PC-9 (cell line): ENCODE measurements at places on chromosomes 16 and 17.

- DNase-seq, result no peak
These were observed 3.9 kb upstream of the NXPH3 start for GRCh38 chr17:49571764-49572163.

DNA sequence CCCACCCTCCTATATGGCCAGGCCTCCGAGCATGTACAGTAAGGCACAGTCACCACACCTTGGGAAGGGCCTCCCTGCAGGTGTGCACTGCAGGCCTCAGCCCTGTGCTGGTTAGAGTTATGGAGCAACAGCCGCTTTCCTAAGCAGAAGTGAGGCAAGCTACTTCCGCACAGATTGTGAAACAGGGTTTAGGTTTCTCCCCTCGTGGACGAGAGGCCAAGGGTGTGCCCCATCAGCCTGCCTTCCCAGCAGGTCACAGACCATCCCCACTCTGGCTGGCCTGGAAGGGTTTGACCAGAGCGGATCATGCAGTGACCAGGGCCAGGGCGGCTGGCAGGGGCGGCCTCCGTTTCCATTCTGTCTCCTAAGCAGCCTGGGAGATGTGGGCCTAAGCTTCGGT, 4.7 kb downstream of the MSRB1 start:
- no peak for DNase-seq

GRCh38 chr16:84485255-84486010, 19.0 kb downstream of the MEAK7 start:
- no peak for DNase-seq

- peak; percentile 73 for DNase-seq
These were observed 11.5 kb upstream of the CLEC18C start for GRCh38 chr16:70162041-70162451.

- no peak for DNase-seq
These were observed 1.1 kb downstream of the UNC13D start for GRCh38 chr17:75842963-75843576.

- DNase-seq, result no peak
These were observed 16.6 kb downstream of the NSRP1 start for GRCh38 chr17:30133197-30133596.

DNA sequence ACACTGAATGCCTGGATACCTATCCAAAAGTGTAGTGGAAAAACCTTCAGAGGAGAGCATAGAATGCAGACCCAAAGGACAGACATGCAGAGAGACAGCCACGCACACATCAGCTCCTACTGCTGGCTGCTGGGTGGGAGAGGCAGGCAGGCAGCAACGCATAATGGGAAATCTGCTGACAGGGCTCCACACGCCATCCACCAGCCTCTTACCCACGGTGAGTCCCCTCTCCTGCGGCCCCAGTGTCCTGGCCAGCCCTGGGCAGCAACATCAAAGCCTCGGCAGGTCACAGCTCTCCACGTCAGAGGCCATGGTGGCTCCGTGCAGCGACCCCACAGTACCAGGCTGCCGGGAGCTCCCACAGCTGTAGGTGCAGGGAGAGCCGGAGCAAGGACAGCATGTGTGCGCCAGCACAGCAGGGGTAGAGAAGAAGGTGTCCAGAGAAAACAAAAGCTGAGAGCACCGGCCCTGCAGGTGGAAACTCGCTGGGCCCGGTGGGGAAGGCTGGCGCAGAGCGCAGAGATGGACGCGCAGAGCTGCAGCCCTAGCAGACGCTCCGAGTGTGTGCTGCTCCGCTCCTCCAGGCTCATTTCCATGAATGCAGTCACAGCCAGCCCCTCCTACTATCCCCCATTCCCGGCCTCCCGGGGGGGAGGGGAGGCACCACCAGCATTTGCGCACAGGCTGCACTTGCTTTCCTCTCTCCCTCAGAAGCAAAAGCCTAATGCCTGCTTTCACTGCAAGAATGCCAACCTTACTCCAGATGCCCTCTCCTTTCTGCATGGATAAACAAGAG, 58.9 kb downstream of the CYTH1 start:
- DNase-seq, result no peak

GRCh38 chr17:73065376-73065775, 27.1 kb downstream of the SLC39A11 start:
- DNase-seq, result no peak

DNA sequence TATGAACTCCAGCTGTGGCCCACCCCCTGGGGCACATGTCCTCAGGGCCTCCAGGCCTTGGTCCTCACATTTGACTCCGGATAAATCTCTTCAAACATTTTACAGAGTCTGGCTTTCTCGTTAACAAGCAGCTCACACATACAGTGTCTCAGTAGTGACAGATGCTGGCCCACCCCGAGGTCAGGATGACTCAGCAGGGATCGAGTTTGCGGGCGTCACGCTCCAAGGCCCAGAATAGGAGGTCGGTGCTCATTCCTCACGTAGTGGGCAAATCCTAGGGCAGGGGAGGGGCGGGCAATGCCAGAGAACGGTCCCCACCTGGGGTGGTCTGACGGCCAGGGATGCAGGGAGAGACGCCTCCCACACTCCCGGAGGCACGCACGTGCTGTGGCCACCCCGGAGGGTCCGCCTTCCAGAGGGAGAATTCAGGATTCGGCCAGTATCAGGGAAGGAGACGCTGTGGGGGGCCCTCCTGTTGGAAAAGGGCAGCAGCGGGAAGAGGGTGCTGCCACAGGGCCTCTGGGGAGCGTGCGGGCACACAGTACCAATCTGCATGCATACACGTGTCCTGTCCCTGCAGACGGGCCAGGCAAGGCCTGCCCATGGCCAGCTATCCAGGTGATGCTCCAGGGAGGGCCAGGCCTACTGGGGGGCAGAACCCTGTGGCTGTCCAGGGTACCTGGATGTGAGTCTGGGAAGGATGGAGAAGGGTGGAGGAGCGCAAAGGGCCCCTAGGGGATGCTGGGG, 8.6 kb downstream of the SLC7A5 start:
- DNase-seq, result peak; percentile 52

GRCh38 chr17:82291582-82292250, 18.2 kb upstream of the CSNK1D start:
- DNase-seq, result no peak

DNA sequence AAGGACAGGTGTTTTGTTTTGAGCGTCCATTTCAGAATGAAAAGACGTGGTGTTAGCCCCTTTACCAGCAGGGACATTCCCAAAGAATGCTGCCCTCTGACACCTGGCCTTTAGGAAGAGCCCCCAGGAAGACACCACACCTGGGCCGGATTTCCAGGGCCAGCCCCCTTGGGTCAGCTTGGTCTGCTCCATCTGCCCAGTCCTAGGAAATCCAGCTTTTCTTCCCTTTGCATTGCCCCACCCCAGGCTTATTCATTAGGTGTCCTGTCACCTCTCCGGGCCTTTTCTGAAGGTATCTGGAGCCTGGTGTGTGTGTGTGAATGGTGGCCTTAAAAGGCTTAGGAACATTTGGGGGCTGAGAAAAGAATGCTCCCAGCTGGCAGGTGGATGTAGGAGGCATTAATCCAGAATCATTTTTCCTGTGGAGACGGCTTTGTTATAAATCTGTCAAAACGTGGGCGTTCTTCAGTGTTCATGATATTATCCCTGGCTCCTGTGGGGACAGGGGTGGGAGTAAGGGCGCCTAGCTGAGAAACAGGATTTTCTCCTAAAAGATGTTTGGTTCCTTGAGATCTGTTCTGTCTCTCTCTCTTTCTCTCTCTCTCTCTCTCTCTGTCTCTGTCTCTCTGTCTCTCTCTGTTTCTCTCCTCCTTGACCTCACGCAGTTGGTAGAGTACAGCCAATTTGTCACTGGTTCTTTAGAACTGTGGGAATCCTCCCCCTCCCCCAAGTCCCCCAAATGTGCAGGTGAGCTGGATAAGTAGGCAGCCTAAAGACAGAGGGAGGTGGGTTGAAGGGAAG, 84.0 kb downstream of the NTN1 start:
- no peak for DNase-seq

GRCh38 chr17:17159571-17159970, 46.6 kb downstream of the PLD6 start:
- no peak for DNase-seq

DNA sequence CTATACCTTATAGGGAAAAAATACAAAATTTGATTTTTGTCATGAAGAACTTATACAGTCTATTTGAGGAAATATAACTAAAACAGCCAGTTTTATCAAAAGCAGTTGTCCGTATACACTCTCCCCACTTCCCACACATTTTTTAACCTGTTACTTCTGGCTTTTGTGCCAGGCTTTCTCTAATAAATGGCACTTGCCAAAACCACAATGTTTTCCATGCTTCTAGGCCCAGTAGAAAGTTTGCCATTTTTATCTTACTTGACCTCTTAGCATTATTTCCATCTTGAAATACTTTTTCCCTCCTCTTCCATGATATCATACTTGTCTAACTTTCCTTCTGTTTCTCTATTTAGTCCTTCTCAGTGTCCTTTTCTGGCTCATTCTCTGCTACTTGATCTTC, 38.8 kb downstream of the EFCAB5 start:
- DNase-seq, result no peak

- no peak for DNase-seq
These were observed 73.4 kb upstream of the TNRC6C start for GRCh38 chr17:77884967-77885641.

DNA sequence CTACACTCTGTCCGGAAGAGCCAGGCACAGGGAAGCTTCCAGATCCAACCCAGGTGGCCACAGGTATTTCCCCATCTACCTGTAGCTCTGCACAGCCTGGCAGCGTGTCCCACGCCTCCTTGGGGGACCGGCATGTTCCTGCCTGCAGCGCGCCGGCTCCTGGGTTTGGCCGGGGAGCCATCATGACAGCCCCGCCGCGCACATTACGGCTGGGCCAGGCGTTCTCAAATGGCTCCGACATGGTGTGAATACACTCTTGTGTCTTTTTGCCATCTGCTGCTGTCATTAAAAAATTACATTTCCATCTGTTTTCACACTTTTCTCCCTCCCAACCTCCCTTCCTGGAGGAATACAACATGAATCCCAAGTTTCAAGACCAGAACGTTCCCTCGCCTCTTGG, 8.0 kb upstream of the GINS2 start:
- no peak for DNase-seq

DNA sequence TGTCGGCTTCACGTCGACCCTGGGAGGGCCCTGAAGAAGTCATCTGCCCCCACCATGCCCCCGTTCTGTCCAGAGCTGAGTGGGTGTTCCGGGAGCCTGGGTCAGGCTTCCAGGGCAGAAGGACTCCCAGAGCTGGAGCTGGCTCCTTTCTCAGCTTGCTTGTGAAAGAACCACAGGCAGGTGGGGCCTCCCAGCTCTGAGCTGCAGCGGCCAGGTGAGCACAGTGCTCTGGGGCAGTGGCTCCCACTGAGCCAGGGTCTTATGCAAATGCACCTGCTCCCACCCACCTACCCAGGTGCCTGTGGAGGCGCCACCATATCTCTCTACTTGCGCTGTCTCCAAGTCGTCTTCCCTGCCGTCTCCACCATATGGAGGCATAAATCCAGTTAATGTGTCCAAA, 140.0 kb upstream of the RPL38 start:
- DNase-seq, result no peak

DNA sequence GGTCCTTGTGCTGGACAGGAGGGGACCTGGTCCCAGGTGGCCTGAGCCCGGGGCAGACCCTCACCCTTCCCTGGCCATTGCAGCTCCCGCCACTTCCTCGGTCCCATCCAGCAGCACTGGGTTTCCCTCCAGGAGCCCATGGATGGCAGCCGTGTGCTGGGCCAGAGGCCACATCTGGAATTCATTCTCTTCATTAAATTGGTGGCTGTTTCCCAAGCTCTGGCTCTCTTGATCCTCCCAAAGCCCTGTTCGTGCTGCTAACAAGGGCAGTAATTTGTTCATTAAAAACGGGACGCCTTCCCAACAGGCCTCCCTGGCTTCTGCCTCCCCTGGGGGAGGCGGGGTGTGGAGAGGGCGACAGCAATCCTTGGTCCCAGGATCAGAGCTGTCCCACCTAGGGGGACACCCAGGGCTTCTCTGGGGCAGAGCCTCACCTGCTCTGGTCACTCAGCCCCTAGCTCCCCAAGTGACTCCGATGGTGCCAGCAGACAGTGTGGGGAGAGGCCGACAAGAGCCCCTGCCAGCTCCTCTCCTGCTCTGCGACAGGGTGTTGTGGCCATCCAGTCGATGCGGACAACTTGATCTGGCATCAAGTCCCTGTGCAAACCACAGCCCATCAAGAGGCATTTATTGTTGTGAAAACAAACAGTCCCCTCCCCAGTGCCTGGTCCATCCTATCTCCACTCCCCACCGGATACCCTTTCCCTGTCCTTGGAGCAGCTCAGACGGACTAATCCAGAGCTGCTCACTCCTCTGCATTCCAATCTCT, 44.0 kb downstream of the SDK2 start:
- DNase-seq, result no peak

DNA sequence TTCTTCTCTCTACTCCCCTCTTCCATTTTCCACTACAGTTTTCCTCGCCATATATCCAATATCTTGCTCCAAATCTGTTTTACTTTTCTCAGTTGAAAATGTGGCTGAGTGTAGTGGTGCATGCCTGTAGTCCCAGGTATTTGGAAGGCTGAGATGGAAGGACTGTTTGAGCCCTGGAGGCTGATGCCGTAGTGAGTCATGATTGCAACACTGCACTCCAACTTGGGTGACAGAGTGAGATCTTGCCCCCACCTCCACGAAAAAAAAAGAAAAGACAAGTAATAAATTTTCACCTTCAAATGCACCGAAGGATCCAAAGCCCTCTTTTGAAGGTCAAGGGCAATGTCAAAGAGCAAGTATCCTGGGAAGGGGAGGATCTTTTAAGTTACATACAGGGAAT, 592.3 kb downstream of the TMEM114 start:
- no peak for DNase-seq

GRCh38 chr16:49452578-49452977, 79.0 kb downstream of the C16orf78 start:
- DNase-seq, result no peak

GRCh38 chr16:88656291-88656980, 5.6 kb upstream of the CYBA start:
- no peak for DNase-seq

DNA sequence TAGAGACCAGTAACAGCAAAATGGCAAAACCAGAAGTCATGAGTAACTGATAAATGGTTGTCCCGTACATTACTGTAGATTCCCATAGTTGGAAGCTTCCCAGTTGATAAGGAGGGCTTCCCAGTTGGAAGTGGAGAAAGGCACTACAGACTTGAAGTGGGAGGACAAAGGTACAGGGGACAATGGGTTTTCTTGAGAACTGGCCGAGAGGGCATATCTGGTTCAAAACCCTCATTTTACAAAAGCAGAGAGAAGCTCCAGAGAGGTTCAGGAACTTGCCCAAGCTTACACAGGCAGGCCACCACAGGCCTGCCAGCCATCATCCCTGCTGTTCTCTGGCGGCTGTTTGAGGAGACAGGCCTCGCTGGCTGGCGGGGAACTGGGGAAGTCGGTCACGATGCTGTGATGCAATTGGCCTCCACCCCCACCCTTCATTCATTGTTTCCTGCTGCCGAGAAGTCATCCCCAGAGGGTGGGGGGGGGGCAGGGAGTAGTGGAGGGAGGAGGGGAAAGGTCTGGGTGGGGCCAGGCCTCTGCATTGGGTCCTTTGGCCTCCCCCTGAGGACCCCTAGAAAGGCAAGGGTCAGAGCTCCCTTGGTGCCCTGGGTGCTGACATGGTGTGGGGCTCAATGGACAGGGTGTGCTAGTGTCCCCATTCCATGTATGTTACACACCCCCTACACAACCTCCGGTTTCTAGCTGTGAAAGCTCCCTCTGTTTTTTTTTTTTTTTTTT, 3.0 kb downstream of the UBALD2 start:
- DNase-seq, result no peak

GRCh38 chr16:63289834-63290460, 1253.7 kb upstream of the CDH8 start:
- no peak for DNase-seq
